ENCODE measurements at places on chromosomes 5 and 9.

DNA sequence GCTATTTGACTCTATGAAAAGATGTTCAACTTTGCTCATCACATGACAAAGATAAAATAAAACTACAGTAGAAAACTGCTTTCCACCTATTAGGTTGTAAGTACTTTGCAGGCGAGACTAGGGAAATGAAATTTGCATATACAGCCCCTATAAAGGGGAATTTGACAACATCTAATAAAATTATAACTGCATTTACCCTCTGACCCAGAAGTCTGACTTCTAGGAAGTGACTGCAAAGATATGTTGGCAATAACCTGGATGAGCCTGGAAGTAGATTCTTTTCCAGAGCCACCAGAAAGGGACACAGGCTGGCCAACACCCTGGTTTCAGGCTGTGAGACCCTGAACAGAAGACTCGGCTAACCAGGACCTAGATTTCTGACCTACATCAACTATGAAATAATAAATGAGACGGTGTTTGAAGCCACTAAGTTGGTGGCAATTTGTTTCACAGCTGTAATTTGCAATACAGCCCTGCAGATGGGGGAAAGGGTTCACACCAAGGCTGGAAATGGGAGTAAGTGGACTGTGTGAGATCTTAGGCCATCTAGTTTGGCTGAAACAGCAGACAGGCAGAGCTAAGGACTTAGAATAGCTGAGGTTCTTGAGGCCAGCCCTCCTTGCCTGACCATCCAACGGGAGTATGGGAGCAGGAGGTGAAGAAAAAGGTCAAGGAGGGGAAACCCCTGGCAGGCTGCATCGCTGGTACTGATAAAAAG, 106.6 kb downstream of the SIL1 start:
- no peak for DNase-seq

DNA sequence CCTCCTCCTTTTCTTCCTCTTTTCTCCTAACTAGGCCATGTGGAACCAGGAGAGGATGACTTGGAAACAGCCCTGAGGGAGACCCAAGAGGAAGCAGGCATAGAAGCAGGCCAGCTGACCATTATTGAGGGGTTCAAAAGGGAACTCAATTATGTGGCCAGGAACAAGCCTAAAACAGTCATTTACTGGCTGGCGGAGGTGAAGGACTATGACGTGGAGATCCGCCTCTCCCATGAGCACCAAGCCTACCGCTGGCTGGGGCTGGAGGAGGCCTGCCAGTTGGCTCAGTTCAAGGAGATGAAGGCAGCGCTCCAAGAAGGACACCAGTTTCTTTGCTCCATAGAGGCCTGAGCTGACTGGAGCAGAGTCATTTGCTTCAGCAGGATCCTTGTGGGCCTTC, 13.7 kb downstream of the NUDT2 start:
- DNase-seq = no peak

DNA sequence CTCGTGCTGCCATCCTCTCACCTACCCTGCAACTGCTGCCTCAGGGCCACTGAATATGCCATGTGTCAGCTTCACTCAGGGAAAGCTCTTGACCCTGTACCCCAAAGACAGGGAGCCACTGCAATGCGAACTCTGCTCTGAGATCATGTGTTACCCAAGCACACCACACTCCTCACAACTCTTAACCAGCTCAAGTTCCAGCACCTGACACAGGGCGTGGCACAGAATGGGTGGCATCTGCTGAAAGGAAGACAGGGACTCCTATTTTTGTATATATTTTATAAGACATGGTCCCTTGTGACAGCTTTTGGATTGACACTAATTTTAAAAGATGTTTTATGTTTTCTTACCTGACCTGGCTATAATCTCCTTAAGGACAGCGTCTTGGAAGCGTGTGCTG, 10.7 kb downstream of the PHYKPL start:
- peak; percentile 9 for DNase-seq

DNA sequence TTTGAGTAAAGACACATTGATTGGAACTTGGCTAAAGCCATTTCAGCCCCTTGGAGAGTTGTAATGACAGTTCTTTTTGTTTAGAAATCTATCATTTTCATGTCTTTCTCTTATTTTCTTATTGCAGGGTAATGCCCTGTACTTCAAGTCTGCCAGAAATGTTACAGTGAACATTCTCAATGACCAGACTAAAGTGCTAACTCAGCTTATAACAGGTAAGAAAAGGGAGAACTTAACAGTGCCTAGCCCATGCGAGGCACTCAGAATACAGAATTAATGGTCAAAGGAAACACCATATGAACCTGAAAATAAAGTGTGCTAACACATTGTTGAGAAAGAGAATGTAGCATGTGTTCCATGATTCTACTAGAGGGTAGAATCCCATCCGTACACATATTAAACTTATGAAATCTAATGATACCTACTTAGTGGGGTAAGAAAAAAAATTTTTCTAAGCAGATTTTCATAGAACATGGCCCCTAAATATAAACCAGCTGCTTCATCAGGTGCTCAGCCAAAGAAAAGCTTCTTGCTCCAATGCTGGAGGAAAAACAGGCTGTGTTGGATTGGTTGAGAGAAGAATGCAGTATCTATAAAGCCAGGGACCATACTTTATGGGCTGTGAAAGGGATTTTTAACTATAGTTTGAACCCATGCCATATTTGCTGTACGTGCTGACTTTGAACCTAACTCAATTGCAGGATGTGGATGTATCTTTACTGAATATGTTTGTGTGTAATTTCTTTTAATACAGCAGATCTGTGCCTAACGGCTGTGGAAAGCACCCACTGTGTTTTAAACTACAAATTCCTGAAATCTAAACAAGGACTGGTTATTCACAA, 260.8 kb upstream of the PPP1R2B start:
- no peak for DNase-seq

DNA sequence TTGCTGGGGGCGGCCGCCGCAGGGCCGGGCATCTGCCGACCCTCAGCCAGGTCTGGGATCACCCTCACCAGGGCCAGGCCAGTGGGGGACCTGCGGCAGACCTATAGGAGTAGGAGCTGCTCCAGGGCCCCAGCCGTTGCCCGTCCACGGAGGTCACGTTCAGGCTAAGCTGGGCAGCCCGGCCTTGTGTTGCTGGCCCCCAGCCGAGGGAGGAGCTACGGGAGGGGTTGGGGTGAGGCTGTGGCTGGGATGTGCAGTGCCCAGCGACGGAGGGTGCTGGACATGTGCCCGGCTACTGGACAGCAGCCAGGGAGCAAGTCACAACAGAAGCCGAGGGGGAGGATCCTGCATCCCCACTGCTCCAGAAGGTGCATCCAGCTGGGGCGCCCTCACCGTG, 39.6 kb upstream of the SLC6A19 start:
- DNase-seq = peak; percentile 62

DNA sequence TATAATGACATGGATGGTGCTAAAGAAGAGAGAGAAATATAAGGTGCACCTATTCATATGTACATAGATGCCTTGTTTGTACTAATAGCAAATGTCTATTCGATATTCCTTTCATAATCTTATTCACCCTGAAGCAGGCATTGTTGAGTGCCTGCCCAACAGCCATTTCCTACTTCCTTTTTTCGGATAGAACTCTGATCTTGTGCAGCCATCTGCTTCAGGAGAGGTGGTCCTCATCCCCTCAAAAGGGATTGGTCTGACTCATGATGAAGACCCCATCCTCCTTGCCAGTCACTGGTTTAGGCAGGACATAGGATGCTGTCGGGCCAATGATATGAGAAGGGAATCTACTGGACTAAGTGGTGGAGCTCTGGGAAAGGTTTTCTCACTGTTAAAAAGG, 8.4 kb upstream of the RANBP3L start:
- no peak for DNase-seq

DNA sequence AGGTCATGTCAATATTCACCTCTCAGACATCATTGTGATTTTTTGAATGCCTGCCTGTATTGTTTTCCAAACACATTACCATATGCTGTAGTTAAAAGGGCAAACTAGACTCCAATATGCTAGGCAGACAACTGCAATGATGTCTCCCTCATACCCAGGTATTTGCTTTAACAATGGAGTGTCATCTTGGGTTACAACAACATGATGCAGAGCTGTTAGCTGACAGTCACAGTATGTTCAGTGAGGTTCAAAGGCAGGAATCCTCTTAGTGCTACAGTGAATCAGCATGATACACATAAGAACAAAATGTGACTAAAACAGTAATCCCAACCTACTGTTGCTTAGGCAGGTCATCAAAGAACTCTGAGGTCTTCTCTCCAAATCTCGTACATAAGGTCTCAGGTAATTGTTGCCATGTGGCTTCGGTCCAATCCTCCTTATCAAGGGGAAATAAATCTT, 24.0 kb downstream of the OR1J1 start:
- no peak for DNase-seq

GRCh38 chr9:70261131-70261870, 2.5 kb downstream of the SMC5 start:
- no peak for DNase-seq

DNA sequence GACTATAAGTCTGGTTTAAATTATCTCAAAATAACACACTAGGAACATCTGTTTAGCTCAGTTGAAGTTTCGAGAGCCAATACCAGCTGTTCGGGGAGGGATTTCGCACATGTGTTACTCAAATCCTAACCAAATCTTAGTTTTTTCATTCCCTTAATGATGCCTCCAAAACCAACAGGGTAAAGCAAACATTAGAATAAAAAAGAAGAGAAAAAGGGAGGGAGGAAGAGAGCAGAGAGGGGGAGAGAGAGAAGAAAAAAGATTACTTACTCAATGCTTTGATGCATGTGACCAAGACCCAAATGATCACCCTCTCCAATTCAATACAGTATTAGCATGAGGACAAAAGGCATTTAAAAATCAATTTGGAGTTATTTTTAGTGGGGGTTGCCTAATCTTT, 86.0 kb upstream of the NR5A1 start:
- DNase-seq = no peak

GRCh38 chr9:108779551-108780325, 76.0 kb downstream of the ACTL7B start:
- no peak for DNase-seq

- no peak for DNase-seq
Measured at GRCh38 chr5:14737291-14737690, 72.8 kb downstream of the OTULIN start.

DNA sequence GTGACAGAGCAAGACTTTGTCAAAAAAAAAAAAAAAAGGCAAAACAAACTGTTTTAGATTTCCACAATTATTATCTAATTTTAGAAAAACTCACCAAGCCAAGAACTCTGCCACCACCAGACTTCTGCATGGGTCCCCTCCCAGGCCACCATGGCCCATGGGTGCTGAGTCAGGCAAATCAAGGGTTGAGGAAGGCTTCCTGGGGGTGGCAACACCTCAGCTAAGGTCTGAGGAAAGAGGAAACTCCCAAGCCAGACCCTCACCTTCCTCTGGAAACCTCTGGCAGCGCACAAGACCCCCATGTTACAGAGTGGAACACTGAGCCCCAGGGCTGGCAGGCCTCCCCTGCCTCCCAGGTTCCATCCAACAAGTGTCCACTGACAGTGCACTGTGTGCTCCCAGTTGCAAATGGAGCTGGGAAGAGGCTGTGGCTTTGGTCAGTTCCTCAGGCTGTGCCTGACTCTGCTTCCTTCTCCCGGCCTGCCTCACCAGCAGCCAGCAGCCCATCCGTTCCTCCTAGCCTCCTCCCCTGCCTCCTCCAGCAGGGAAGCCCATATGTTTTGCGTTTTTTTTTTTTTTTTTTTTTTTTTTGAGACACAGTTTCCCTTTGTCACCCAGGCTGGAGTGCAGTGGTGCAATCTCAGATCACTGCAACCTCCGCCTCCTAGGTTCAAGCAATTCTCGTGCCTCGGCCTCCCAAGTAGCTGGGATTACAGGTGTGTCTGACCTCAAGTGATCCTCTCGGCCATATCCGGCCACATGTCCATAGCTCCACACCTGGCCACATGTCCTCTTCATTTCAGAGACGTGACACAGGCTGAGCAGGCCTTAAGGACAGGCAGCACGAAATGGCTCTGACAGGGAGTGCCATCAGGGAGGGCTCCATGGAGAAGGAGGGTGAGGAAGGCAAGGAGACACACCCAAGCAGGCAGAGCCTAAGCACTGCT, 3.5 kb upstream of the SUSD3 start:
- DNase-seq = no peak

- peak; percentile 96 for DNase-seq
Measured at GRCh38 chr5:34929720-34930461, 532 bp downstream of the DNAJC21 start.

DNA sequence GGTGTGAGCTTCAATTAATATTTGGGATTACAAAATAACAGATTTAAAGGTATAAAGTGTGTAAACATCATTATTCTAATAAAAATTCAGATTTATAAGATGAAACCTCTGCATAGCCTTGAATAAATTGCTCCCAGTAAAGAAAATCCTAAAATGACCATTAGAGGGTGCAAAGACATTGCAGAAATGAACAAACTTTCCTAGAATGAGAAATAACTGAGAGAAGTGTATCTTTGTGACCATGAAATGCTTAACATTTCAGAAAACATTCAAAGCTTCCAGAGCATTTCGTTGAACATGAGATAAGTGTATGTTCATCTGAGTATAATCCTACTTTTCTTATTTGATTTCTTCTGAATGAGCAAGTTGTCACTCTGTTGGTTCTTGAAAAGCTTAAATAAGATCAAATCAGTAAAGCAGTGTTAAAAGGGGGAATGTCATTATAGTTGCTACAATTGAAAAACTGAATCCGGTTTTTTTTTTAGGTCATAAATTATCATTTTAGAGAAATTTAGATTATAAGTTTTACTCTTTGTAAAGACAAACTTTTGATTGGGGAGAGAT, 24.7 kb upstream of the NUDT12 start:
- no peak for DNase-seq

GRCh38 chr9:16030528-16031185, 477.8 kb downstream of the CCDC171 start:
- DNase-seq = no peak

DNA sequence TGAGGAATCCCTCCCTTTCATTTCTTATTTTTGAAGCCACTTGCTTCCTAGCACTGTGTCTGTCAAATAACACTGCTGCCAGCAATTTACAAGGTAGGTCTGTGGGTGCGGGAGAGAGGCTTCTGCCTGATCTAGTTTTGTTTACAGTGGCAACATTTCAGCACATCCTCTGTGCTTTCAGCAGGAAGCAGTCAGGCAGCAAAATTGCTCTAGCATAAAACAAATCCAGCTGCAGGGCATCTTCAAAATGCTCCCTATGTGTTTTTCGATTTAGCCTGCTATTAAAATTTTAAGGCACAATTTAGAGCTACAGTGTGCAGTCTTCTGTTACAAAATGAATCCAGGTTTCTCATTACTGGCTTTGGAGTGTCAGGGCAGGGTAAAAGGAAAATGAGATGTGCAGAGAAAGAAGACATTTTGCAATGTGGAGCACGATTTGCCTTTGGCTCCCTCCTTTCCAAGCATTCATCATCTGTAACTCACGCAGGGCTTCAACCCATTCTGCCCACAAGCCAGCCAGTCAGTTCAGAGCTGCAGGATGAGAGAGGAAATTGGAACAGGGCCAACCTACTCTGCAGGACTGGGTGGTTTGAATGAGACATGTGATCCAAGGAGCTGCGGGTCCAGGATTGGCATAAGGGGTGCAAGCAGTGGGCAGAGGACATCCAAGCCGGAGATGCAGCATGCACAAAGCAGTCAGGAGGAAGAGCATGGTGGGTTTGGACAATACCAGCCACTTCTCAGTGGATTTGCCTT, 143.4 kb upstream of the APC start:
- DNase-seq = no peak
